ENCODE measurements at places on chromosomes 3 and 15. TPM values are rescaled to one million over a fixed set of nuclear protein-coding genes. Genes with fewer than 3 reads are reported as not detected.

DNA sequence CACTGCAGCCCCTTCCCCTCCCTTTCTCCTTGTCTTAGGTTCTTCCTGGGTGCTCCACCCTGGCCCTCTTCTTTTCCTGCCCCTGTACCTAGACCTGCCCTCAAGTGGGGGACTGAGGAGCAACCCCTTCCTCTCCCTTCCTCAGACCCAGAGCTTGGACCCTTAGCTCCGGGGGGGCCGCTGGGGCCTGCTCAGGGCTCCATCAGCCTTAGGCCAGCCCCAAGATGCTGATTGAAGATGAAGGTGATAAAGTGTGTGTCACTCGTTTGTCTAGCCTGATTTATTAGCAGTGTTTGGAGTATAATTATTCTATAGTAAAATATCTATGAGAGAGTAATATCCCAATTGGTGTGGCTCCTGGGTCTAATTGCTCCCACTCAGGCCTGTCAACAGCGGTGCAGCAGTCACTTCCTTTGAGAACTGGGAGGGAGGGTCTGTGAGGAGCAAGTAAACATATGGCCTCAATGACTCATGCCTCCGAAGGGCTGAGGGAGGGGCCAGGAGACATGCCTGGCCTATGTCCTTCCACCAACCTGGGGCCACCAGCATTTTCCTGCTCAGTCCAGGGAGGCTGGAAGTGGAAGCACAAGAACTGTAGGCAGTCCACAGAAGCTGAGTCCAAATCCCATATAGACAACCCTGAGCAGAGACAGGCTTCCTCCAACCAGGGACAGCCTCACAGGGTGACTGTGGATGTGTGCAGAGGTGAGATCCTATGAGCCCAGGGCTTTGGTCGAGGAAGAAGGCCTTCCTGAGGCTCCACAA, 123.2 kb downstream of the DNAJB8 start:
- H3K4me3 ChIP-seq, result no peak overlapping the region
- peak; percentile 76 for DNase-seq
- H3K4me1 ChIP-seq, result peaks cover 29% of the 10 kb centered on the region
- H3K27ac ChIP-seq, result peak overlapping the region; percentile 11
- no peaks in the 10 kb centered on the region for H3K36me3 ChIP-seq
- no peaks in the 10 kb centered on the region for H3K27me3 ChIP-seq

The CACNA1D gene
- total RNA-seq, result 36.3 TPM

DNA sequence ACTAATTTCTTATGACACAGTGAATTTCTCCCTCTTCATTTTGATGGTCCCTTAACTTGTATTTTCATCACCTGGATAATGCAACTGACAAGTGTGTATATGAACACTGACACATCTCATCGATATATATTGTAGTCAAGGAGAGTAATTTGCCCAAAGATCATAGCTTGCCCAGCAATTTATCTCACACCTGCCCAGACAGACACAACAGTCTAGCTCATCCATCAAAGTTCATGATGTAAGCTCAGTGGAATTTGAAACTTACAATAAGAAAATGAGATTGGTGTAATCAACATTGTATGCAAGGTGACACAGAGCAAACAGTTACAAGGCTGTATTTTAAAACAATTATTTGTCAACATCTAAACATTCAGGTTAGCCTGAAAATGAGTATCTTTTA, 805.8 kb downstream of the NAALADL2 start:
- no peaks in the 10 kb centered on the region for H3K36me3 ChIP-seq
- no peak overlapping the region for H3K27ac ChIP-seq
- no peak for DNase-seq

GRCh38 chr3:158713094-158713499, 19.2 kb downstream of the RARRES1 start:
- no peaks in the 10 kb centered on the region for H3K27me3 ChIP-seq
- peaks cover 96% of the 10 kb centered on the region for H3K36me3 ChIP-seq
- peaks cover 71% of the 10 kb centered on the region for H3K4me1 ChIP-seq
- DNase-seq, result no peak

DNA sequence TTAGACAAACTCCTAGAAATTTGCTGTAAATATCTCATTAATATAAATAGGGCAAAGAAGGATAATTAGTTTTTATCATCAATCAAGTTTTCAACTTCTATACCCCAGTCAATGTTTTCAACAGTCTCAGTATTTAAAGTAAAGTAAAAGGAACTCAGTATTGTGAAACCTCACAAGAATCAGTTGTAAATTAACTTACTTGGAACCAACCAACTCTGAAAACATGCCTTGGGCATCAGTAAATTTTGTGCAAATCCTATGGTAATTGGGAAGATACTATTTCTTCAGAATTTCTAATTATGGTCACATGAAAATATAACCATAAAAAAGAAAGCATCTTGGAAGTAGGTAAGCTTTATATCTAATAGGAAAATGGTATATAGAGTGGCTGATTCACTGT, 1139.0 kb downstream of the TUSC7 start:
- H3K27me3 ChIP-seq, result no peaks in the 10 kb centered on the region
- no peak for DNase-seq
- H3K4me3 ChIP-seq, result no peak overlapping the region
- H3K36me3 ChIP-seq, result no peaks in the 10 kb centered on the region
- H3K4me1 ChIP-seq, result peaks cover 24% of the 10 kb centered on the region

DNA sequence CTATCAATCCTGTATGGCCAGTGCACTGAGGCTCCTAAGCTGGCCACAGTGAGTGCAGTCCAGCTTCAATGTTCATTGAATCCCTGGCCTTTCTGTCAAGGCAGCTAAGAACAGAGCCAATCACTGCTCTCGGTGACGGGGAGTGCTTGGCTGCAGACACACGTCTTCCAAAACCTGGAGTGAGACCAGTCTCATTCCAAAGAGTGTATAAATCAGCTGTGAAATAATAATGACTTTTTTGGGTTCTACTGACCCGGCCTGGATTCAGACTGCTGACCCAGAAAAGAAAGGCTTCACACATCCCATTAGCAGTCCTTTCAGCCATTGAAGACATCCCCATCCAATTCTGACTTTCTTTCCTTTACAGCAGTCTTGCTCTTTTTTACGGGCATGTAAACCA, 665.5 kb downstream of the GBE1 start:
- no peak overlapping the region for H3K27ac ChIP-seq
- H3K27me3 ChIP-seq, result no peaks in the 10 kb centered on the region
- H3K4me1 ChIP-seq, result no peaks in the 10 kb centered on the region
- no peak overlapping the region for H3K4me3 ChIP-seq
- DNase-seq, result no peak

DNA sequence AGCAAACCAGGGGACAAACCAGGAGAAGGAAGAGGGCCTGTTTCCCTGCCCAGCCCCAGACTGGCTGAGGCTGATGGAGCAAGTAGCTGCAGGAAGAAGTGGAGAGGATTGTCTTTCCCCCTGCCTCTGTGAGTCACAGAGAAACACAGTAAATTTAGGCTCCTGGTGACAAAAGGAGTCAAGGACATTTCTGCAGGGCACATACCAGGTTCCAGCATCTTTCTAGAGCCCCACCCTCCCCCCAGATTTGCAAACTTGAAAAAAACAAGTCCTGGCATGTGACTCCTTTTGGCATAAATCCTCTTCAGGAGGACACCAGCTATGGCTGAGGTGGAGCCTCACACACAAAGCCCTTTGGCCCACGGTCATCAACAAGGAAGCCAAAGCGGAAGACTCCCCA, 17.8 kb downstream of the PLD1 start:
- no peak for DNase-seq
- H3K36me3 ChIP-seq, result peaks cover 6% of the 10 kb centered on the region
- peaks cover 40% of the 10 kb centered on the region for H3K4me1 ChIP-seq

The ECE2 gene
- not detected for total RNA-seq

DNA sequence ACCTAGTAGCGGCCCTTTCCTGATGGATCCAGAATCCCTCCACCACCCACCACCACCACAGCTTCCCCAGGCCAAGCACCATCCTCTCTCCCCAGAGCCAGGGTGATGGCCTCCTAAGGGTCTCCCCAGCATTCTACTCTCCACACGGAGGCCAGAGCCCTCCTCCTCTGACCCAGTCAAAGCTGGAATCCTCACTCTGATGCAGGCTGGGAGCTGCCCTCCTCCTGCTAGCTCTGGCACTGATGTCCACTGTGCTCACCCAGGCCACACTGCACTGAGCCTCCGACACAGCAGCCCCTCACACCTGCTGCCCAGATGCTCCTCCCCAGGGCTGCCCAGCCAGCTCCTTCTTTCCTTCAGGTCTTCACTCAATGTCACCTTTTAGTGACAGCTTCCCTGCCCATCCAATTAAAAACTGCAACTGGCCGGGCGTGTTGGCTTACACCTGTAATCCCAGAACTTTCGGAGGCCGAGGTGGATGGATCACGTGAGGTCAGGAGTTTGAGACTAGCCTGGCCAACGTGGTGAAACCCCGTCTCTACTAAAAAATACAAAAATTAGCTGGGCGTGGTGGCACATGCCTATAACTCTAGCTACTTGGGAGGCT, 21.0 kb downstream of the XXYLT1 start:
- H3K27ac ChIP-seq, result no peak overlapping the region
- no peaks in the 10 kb centered on the region for H3K36me3 ChIP-seq
- no peaks in the 10 kb centered on the region for H3K4me1 ChIP-seq
- DNase-seq, result no peak
- H3K4me3 ChIP-seq, result no peak overlapping the region
- H3K27me3 ChIP-seq, result no peaks in the 10 kb centered on the region

GRCh38 chr3:168815946-168816345, 720.2 kb upstream of the GOLIM4 start:
- no peak for DNase-seq
- H3K4me3 ChIP-seq, result no peak overlapping the region
- H3K36me3 ChIP-seq, result no peaks in the 10 kb centered on the region
- H3K27ac ChIP-seq, result no peak overlapping the region
- no peaks in the 10 kb centered on the region for H3K27me3 ChIP-seq

- no peaks in the 10 kb centered on the region for H3K36me3 ChIP-seq
- DNase-seq, result no peak
- H3K27me3 ChIP-seq, result no peaks in the 10 kb centered on the region
- H3K4me3 ChIP-seq, result no peak overlapping the region
- H3K27ac ChIP-seq, result no peak overlapping the region
These were observed 139.2 kb downstream of the THSD4 start for GRCh38 chr15:71254491-71254890.

GRCh38 chr3:58161435-58162398, 49.1 kb downstream of the DNASE1L3 start:
- peak overlapping the region; percentile 93 for H3K27ac ChIP-seq
- DNase-seq, result peak; percentile 73
- H3K4me3 ChIP-seq, result peak overlapping the region; percentile 52

The MEIS2 gene
- 24.5 TPM for total RNA-seq

DNA sequence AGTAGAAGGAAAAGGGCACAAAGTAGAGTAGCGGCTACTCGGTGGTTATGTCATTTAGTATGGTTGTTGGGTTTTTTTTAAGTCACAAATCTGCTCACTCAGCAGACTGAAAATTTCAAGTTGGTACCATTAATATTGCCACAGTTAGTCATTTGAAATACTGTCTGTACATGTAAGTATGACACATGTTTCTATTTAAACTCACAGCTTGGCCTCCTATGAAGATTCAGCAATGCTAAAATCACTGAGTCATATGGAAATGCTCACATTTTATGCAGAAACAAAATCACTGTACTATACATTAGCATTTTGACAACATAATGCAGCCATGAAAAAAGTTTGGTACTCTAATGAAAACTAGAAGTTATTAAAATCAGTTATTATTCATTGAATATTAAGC, 571.9 kb downstream of the TAFA4 start:
- no peak overlapping the region for H3K4me3 ChIP-seq
- no peaks in the 10 kb centered on the region for H3K4me1 ChIP-seq
- no peak for DNase-seq

GRCh38 chr3:189288348-189289235, 116.8 kb downstream of the TPRG1 start:
- no peak overlapping the region for H3K27ac ChIP-seq
- H3K4me1 ChIP-seq, result peaks cover 4% of the 10 kb centered on the region
- no peaks in the 10 kb centered on the region for H3K27me3 ChIP-seq
- H3K4me3 ChIP-seq, result no peak overlapping the region

- DNase-seq, result no peak
- H3K27ac ChIP-seq, result no peak overlapping the region
- H3K36me3 ChIP-seq, result no peaks in the 10 kb centered on the region
- H3K27me3 ChIP-seq, result peaks cover 40% of the 10 kb centered on the region
- peaks cover 25% of the 10 kb centered on the region for H3K4me1 ChIP-seq
- H3K4me3 ChIP-seq, result no peak overlapping the region
These were observed 292.9 kb downstream of the RORA start for GRCh38 chr15:60936186-60936585.

DNA sequence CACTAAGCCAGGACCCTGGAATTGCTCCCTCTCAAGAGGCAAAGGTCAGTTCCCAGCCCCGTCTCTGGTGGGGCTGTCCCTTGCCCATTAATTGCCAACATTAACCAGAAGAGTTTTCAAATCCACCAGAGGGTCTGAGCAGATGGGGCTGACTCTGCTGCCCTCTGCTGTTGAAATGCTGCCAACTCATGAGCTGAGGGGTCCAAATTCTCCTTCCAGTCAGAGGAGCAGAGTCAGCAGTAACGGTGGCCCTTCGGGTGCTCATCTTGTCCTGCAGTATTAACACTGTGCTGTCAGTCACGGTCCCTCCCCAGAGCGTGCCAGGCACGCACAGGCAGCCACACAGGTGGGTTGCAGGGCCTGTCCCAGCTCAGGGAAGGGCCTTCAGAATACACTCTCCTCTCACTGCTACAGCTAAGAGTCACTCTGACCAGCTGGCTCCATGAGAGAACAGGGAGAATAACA, 10.7 kb upstream of the SPTBN5 start:
- peak; percentile 45 for DNase-seq
- no peak overlapping the region for H3K4me3 ChIP-seq
- H3K4me1 ChIP-seq, result no peaks in the 10 kb centered on the region
- H3K36me3 ChIP-seq, result peaks cover 6% of the 10 kb centered on the region
- H3K27ac ChIP-seq, result no peak overlapping the region

DNA sequence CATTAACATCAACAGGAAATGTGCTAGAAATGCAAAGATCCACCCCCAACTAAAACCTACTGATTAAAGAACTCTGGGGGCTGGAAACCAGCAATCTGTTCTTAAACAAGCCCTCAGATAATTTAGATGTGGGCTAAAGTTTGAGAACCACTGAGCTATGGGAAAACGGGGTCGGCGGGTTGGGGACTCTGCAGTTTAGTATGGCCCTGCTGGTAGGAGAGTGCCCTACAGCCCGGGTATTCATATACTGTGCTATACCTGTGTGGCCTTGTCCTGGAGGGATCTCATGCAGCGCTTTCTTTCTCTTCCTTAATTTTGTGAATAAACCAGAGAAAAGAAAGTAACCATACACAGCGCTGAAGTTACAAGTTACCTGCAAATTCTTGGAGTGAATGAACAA, 189.7 kb upstream of the GBE1 start:
- H3K4me1 ChIP-seq, result no peaks in the 10 kb centered on the region
- no peaks in the 10 kb centered on the region for H3K27me3 ChIP-seq
- no peak overlapping the region for H3K4me3 ChIP-seq
- no peak for DNase-seq

DNA sequence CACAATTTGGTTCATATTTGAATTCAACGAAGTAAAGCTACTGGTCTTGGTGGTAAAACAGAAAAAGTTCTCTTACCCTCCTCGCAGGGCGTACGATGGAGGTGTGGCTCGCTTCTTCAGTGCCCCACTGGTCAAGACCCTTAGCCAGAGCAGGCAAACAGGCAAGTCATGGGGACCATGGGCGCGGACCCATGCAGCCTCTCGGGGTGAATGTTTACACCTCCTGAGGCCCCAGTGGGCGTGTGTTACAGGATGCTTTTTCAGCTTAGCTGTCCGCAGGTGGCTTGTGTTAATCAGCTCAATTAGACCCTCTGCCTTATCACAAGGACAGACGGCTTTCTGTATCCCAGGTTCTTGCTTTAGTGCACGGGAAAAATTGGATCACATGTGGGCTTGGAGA, 991.8 kb downstream of the GBE1 start:
- no peaks in the 10 kb centered on the region for H3K27me3 ChIP-seq
- H3K36me3 ChIP-seq, result peaks cover 6% of the 10 kb centered on the region
- H3K4me3 ChIP-seq, result no peak overlapping the region
- no peak for DNase-seq
- no peaks in the 10 kb centered on the region for H3K4me1 ChIP-seq
- no peak overlapping the region for H3K27ac ChIP-seq

Measured in Calu3 (cell line).